Foreskin keratinocyte (primary cell): ENCODE measurements at places on chromosomes 3 and 15.

- no peak for DNase-seq
These were observed 31.5 kb upstream of the SLC2A2 start for GRCh38 chr3:171058058-171058457.

DNA sequence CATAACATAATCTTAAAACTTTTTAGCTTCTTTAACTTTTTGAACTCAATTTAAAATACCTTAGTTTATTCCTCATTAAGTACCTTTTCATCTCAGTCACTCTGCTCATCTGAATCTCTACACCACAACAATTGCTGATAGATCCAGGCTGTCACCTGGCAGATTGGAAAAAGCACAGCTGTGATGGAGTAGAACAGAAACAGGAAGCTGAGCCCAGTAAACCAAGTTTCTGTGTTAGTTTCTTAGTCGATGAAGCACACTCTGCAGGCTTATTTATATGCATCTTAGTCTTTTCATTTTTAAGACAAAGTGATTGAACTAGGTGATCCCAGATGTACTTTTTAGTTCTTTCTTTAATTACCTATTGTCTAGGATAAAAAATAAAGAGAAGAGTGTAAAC lies 1398.0 kb upstream of the ALCAM start:
- DNase-seq: no peak

DNA sequence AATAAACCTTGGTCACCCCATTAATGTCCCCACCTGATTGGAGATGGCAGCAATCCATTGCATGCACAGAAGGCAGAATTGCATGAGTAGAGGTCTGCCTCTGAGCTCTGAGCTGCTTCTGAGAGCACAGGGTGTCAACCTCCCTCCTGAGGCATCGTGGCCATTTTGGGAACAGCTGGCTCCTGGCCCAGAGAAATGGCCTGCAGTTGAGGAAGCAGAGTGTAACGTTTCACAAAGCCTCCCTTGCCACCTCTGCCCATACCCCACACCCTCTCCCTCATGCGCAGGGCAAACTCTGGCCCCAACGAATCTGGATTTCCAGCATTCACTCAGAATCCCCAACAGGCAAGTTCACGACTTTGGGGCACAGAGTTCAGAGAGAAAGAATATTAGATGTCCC lies 198.9 kb downstream of the ADAMTS9 start:
- DNase-seq: no peak

- no peak for DNase-seq
These were observed 343.4 kb downstream of the TBC1D5 start for GRCh38 chr3:17398959-17399551.

DNA sequence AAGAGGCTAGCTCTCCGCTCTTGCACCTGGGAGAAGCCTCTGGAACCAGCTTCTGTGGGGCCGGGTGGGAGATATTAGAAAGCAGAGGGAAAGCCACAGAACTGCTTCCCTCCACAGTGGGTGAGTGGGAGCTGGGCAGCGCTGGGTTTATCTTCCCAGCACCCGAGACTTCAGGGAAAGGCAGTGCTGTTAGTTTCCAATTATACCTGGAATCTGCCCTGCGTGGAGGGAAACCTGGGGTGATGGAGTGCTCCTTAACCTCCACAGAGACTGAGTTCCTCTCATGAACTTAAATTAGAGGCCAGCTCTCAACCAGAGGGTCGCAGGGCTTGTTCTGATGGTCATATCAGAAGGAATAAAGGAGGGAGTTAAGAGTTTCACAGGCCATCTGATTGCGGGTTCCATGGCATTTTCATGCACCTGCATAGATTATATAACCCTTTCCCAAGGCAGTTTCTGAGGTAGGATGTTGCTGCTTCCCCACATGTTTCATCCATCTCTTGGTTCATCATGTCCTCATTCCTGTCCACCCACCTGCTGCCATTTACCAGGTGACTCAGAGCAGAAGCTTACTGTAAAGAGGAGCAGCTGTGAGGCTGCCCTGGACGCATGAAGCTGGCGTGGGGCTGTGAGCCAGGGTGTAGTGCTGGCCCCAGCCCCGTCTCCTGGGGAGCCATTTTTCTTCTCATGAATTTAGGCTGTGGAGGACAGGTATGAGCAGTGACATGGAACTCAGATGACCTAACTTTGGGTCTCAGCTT lies 42.5 kb downstream of the CA12 start:
- DNase-seq: peak; percentile 61

GRCh38 chr15:94692710-94693109 lies 461.3 kb downstream of the MCTP2 start:
- DNase-seq: peak; percentile 90

GRCh38 chr3:123723522-123724168 lies 138.8 kb upstream of the HACD2 start:
- DNase-seq: peak; percentile 35

DNA sequence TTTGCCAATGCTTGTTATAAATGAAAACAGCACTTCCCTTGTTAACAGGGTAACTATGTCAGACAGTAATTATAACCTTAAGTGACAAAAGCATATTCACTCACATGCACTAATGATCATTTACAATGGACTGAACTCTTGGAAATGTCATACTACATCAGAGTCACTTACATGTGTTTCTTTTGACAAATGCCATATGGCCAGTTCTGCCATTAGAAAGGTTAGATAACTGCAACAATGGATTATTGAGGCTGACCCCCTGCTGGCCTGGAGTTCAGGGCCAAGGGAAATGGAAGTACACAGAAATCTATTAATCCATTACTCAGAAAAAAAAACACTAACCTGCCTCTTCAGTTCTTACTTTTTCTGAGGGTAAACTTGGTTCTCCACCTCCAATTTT lies 313.4 kb downstream of the CNTN3 start:
- DNase-seq: no peak
